Stimulated activated CD4-positive, alpha-beta T cell treated with anti-CD3 and anti-CD28 coated beads, Interleukin-12 subunit alpha, Interleukin-12 subunit beta, amount 100 ng/mL, for 4 hours (primary cell): ENCODE measurements at places on chromosomes 6 and 20.

- no peak for DNase-seq
These were observed 34.8 kb downstream of the C6orf118 start for GRCh38 chr6:165274611-165275010.

GRCh38 chr6:39714802-39715201 is 10.4 kb downstream of the KIF6 start:
- no peak for DNase-seq

DNA sequence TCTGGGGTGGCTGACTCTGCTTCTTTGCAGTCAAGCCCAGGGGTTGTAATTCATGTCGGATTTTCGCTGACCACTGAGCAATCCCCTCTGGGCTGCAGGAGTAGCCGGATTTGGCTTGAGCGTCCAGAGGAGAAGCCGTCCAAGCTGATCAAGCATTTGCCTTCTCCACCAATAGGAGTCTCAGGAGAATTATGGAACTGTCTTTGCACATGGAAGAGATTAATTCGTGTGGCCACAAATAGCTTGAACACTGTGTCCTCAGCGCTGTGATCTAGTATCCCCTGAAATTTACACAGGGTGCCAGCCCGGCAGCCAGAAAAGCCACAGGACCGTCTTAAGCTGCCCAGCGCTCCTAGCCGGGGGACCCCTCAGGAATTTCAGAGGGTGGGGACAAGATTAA is 37.1 kb downstream of the EYA2 start:
- no peak for DNase-seq

DNA sequence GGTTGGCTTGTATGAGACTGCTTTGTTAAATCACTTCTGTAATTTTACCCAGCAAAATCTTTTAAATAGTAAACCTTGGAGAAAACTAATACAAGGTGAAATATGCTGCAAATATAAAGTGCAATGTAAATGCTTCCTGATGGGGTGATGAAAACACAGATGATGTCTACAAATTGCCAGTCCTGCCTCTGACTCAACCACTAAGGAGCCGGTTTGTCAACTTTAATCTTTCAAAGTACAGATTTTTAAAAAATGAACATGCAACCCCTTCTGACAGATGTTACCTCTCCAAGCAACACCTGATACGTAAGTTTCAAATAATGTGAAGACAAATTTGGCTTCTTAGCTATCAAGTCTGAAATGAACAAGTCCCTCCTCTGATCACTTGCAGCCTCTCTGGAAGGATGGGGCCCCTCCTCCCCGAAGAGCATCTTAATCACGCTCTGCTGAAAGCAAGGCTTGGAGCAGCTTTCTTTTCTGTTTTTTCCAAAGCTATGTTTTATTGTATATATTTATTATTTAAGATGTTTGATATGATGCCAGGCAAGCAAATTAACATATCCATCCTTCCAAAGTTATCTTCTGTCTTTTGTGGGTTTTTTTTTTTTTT is 196.0 kb downstream of the MYLK4 start:
- DNase-seq: no peak

GRCh38 chr6:113642714-113643406 is 214.3 kb upstream of the MARCKS start:
- no peak for DNase-seq

GRCh38 chr6:133352046-133352445 is 110.9 kb downstream of the EYA4 start:
- no peak for DNase-seq

- no peak for DNase-seq
These were observed 97.4 kb upstream of the JARID2 start for GRCh38 chr6:15148356-15148946.

DNA sequence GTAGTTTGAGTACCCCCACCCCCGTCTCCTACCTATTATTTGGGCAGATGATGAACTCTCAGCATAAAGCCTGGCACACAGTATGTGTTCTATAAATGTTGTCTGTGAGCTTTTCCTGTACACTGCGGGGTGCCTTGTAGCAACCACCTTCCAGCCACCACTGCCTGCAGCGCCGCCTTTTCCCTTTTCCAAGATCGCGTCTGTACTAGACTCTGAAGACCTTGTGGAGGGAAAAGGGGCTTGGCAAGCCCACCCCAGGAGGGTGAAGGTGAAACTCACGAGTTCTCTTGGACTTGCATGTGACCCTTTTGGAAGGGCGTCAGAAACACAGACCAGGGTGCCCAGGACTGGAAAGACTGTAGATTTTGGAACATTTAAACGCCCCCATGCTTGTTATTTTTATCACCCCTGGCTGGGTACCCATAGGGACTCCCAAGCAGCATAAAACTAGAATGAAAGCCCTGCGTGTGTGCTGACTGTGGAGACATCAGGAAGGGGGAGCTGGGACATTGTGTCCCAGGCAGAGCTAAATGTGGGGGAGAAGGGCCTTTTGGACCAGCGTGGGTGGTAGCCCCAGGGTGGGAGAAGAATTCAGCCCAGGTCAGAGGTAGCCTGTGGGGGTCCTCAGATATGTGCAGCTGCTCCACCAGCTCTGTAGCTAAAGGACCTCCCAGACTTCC is 8.3 kb downstream of the BAK1 start:
- no peak for DNase-seq
